ENCODE measurements at places on chromosomes 2 and 18.

GRCh38 chr18:23077493-23078256 is 57.6 kb upstream of the CABLES1 start:
- DNase-seq = no peak

DNA sequence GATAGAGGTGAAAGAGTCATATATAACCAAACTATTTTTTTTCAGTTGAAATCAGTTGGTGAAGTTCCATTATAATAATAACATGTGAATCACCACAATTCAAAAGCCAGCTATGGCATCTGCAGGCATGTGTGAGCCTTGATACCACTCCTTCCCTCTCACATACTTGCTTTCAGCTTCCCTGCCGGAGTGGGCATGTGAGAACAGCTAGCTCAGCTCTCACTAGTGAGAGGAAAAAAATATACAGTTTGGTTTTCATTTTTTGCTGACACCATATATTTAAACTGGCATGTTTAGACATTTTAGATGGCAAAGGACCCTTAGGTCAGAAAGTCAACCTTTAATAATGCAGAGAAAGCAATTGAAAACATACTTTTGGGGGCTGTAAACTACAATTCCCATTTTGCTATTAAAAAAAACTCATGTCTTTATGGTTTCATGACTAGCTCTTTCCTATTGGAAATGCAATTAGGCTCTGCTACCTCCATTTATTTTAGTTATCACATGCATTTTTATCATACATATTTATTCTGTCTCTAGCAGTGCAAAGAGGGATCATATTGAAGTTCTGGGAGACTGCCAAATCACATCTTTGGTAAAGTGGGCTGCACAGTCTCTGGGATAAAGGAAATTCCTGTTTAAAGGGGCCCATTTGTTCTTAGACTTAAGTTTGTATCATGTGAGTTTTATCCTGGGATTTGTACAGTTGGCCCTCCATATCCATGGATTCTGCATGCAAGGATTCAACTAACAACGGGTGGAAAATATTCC is 33.2 kb upstream of the SLC40A1 start:
- peak; percentile 25 for DNase-seq

GRCh38 chr2:207487650-207488311 is 42.0 kb upstream of the CREB1 start:
- DNase-seq = peak; percentile 88

- DNase-seq = no peak
These were observed 24.4 kb upstream of the YPEL5 start for GRCh38 chr2:30122362-30122761.

DNA sequence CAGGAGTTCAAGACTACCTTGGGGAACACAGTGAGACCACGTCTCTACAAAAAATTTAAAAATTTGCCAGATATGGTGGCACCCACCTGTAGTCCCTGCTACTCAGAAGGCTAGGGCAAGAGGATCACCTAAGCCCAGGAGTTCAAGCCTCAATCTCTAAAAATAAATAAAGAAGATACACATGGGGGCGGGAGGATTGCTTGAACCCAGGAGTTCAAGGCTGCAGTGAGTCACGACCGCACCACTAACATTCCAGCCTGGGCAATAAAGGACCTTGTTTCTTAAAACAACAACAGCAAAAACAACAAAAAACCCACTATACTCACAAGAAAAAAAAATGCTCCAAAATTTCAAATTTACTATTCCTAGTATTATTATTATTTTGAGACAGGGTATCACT is 10.0 kb upstream of the ICA1L start:
- no peak for DNase-seq

- no peak for DNase-seq
These were observed 146.4 kb upstream of the HAAO start for GRCh38 chr2:42938671-42939370.

- no peak for DNase-seq
These were observed 7.5 kb downstream of the RIOK3 start for GRCh38 chr18:23460285-23461273.

DNA sequence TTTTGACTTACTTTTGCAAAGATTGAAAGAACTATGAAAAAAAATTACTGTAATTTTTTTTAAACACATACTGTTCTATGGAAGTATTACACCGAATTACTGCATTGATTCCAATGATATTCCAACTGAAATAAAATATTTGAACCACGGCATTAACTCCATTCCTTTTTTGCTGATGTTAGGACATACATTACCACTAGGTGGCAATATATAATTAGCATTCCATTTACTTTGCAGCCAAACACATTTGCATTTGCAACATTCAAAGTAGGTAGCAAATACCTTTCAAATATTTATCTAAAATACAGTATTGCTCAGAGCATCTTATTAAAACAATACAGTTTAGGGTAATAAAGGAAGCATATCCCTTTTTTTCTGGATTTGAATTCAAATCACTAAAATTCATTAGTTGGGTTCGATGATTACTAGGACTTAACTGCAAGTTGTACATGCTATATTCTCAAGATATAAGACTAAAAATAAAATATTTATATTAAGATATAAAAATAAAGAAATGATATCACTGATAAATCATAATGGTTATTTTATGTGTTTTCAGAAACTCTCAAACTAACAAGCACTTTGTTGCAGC is 31.3 kb downstream of the LANCL1 start:
- no peak for DNase-seq

DNA sequence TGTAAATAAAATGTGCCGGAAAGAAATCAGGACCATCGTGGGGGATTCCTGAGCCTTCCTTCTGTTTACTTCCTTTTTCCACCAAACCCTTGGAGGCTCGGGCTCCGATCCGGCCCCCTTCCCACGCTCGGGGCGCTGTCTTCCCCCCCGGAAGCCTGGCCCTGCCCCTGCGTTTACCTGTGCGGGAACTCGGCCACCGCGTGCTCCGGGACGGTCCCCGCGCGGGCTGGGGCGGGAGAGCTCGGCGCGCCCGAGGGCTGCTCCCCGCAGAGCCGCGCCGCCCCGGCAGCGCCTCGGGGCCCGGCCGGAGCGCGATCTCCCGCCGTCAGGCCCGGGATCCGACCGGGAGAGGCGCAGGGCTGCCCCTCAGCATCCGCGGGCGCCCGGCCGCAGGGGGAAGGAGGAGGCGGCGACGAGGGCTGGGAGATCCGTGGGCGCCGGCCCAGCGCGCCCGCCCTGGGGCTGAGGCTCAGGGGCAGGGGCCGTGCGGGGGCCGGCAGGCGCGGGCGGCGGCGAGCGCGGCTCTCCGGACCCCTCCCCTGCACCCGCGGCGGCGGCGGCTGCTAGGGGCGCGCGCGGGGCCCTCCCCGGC is 435 bp downstream of the ADCY3 start:
- no peak for DNase-seq

GRCh38 chr18:24413148-24413547 is 13.3 kb upstream of the IMPACT start:
- DNase-seq = no peak

- DNase-seq = no peak
These were observed 36.2 kb downstream of the MAL start for GRCh38 chr2:95061601-95062183.

- no peak for DNase-seq
These were observed 97.2 kb downstream of the PTGR3 start for GRCh38 chr18:75111760-75112159.

DNA sequence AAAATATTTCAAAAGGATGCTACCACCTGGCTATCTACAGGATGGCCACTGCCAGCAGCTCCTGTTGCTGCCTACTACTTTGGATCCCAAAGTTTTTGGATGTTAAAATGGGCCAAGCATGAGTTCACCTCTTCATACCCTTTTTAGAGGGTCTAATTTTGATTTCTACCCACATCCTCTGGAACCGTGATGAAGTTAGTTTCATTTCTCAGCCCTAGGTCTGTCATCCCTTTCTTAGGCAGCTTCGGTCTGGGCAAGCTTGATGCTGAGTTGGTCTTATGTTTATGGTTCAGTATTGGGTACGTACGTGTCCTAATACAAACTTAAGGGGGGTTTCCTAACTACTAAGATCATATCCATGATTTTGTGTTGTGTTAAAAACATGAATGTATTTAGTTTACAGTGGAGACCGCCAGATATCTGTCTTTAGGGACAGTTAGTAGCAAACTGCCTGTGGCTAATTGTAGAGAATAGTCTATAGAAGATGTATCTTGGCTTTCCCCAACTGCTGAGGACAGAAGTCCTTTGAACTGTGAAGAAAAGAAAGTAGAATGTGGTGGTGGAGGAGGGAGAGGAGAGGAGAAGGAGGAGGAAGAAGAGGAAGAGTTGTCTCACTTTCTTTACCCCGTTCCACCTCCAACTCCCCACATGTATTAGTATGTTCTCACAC is 184.9 kb downstream of the UBE2E3 start:
- DNase-seq = no peak

GRCh38 chr2:85694052-85695025 is at the start of gene GNLY:
Gene GNLY (plus strand): TSS chr2:85694358. CDS start chr2:85694419, 61 bp downstream.
- no peak for DNase-seq

GRCh38 chr2:67878743-67879142 is 184.1 kb downstream of the C1D start:
- no peak for DNase-seq

DNA sequence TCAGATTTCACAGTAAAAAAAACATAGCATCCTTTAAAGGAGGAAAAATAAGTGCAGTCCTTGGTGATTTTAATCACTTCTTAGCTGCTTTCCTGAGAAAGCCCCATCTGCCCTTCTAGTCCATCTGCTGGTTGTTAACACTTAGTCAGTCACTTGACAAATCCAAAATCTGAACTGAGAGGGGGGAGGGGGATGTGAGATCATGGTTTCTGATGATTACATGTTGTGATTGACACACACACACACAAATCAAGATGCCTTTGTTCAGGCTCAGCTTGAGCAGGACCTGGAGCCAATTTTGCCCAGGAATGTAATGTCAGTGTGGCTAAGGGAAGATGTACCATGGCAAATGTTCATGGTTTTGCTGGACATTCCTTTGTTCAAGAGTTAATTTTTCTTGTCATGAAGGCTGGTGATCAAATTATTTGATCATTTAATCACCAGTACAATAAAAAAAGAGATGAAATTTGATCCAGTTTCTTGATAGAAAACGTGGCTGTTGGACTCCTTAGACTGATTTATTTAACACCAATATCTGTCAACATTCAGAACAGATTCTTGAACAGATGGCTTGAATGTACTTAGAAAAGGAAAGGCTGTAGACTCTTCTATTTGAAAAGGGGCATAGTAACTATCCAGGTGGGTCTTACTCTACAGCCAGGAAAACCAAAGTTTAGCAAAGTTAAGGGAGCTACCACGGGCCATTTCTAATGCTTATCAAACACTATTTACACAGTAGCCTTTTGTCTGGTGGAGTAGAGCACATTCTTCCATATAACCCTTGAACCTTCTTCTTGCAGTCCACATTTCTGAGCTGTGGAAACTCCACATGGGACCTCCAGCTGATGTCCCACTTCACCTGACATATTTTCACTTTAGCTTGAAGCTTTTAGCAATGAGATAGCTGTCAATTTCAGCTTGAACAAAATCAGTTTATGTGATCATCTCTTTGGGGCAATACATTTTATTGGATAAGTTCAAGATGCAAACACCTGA is 408.7 kb downstream of the PIK3C3 start:
- DNase-seq = no peak

DNA sequence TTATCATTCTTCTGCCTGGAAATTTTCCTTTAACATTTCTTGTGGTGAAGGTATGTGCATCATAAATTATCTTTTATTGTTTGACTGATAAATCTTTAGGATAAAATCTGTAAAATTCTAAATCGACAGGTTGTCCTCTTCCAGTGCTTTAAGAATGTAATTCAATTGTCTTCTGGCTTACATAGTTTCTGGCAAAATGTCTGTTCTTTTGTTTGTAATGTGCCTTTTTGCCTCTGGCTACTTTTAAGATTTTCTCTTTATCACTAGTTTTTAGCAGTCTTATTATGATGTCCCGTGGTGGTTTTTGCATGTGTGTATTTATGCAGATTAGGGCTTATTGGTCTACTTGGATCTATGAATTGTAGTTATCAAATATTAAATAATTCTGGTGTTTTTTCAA is 203.6 kb upstream of the COPS8 start:
- no peak for DNase-seq

- no peak for DNase-seq
These were observed 13.3 kb upstream of the PPP4R1 start for GRCh38 chr18:9627642-9628041.

DNA sequence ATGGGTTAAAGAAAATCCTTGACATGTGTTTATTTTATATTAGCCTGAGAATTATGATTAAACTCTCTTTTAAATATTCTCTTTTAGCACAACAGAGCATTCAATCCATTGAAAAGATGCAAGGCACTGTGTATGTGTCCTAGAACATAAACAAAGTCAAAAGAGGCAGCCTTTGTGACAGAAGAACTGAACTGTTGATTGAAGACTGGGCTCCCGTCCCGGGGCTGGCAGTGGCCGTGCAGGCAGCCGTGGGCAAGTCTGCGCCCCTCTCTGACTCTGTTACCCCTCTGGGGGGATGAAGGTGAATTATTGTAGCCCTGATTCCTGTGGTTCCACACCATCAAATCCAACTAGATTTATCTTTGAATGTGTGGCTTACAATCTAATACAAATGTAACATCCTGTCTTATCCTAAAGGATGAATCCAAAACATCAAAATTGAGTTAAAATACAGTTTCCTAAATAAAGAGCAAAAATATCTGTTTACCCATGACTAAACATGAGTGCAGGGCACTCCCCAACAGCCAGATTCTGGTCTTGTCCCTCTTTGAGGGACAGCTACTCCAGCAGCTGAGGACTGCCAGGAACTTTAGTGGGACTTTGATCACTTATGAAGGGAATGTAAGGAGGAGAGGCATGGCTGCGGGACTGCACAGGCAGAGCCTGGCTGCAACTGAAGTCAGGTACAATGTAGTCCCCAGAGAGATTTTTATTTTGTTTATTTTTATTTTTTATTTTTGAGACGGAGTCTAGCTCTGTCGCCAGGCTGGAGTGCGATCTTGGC is 37.3 kb upstream of the SH3BP4 start:
- DNase-seq = no peak

GRCh38 chr18:63969942-63970808 is at the start of gene SERPINB8:
Gene SERPINB8 (plus strand): TSS chr18:63970081. CDS start chr18:63978309, 8,228 bp downstream.
- peak; percentile 90 for DNase-seq

DNA sequence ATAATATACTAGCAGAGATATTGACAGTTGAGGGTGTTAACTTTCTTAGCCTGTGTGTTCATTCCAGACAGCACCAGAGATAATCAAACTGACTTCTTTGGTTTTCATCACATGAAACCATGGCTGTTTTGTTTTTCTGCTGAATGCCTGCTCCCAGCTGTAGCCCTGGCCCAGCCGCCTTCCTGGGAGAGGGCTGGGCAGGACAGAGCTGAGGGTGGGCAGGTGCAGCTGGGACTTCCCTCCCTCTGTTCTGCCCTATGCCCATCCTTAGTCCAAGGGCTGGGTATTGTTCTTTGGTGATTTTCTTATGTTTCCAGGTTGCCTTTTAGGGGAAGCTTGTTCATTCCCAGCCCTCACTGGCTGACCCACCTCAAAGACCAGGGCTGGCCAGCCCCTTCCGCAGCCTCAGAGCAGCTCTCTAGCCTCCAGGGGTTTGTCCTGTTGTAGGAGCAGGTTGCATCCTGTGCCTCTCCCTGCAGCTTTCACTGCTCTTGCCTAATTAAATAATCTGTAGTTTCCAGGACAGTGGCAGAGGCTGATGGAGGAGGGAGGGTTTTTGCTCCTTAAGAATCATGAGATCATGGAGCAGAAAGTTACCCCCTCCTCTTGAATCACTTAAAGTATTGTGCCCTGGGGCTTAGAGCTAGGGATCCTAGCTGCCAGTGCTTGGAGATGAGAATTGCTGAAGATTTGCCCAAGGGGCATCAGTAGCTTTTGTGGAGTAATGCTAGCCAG is 61.4 kb downstream of the MTCL1 start:
- DNase-seq = no peak

GRCh38 chr18:13579874-13580273 is 146.5 kb downstream of the FAM210A start:
- DNase-seq = no peak

GRCh38 chr2:70645733-70646419 is 92.2 kb upstream of the TGFA start:
- DNase-seq = no peak

- DNase-seq = no peak
These were observed 102.3 kb downstream of the TTN start for GRCh38 chr2:178704876-178705275.
